ENCODE measurements at places on chromosomes 7 and 10.

DNA sequence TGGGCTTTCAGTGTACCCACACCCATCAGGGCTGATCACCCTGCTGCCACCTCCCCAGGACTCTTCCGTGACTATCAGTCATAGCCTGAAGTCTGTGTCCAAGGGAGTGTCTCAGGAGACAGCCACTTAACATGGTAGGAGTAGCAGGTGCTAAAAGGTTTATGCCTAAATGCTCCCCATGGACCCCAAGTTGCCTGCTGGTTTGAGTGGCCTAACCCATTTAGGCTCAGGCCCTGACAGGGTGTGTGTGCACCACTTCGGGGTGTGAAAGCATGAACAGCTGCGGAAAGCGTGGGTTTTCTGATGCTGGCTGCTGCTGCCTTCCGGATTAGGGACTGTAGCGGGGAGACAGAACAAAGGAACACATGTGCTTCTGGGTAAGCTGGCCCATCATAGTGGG lies 93.2 kb upstream of the SAMD8 start:
- no peak for DNase-seq

DNA sequence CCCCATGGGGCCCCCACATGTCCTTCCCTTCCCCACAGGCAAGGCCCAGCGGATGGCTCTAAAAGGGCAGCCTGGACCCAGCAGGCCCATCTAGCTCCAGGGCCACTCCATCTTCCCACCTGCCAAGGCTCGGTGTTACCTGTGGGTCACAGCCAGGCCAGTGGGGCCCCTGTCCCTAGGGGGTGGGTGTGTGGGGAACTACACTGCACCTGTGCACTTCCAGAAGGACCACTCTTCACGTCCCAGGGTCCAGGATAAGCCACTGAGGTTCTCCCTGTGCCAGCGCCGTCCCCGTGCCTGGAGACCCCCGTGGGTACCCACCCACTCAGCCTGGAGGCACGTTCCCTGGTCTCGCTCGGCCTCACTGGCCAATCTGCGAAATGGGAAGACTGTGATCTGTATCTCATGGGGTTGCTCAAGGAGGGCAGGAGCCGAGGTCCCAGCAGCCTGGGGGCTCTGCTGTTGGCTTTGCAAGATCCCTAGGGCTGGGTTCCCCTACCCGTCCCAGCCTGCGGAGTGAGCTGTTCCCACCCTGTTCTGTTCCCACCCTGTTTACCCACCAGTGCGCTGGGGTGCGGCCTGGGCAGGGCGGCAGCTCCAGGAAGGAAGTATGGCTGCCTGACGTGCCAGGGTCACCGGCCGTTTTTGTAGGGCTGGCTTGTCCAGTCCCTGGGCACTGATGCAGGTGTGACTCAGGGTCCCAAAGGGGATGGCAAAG lies 4.6 kb downstream of the PWWP2B start:
- DNase-seq: no peak

- DNase-seq: no peak
Observed at GRCh38 chr7:29998489-29998888, 8.9 kb upstream of the SCRN1 start.

DNA sequence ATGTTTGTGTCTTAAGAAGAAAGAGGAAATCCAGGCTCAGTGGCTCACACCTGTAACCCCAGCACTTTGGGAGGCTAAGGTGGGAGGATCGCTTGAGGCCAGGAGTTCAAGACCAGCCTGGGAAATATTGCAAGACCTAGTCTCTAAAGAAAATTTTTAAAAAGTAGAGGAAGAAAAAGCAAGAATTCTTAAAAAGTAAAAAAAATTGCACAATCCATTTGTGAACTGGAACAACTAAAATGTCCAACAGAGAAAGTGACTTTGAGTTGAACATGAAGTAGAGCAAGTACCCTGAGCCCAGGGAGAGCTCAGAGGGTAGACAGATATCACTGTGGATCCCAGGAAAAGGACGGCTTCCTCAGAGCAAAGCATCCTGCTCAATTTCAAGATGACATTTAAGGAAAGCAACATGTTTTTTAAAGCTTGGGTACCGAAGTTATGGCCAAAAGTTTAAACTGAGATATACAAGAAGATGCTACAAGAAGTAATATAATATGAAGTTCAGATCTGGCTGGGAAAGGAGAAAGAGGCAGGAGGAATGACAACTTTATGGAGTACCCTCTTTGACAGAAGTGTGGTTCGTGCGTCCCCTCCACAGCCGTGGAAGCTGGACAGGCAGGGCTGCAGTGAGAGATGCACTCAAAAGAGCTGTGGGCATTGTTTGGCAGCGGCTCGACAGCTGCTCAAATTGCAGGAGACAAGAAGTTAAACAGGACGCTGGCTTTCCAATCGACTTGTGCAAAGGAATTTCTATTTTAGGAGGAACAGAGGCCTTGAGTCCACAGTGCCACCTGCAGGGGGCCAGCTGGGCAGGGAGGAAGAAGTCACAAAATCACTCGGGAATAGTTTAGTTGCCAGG lies 201.3 kb downstream of the JCAD start:
- peak; percentile 52 for DNase-seq

GRCh38 chr10:62805231-62806099 lies 945 bp downstream of the ADO start:
- DNase-seq: no peak

GRCh38 chr7:136347488-136347887 lies 370.3 kb upstream of the MTPN start:
- DNase-seq: no peak

DNA sequence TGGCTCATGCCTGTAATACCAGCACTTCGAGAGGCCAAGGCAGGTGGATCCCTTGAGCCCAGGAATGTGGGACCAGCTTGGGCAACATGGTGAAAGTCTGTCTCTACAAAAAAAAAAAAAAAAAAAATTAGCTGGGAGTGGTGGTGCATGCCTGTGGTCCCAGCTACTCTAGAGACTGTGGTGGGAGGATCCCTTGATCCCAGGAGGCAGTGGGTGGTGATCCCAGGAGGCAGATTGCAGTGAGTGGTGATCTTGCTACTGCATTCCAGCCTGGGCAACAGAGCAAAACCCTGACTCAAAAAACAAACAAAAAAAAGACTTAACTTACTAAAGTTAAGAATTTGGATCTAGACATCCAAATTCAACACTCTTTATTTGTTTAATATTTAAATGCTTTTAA lies 10.2 kb upstream of the ADO start:
- no peak for DNase-seq

Measured in SHP77 treated with DMSO at 0.1 percent for 48 hours (cell line).